Activated T-helper 1 cell treated with anti-CD3 and anti-CD28 coated beads, Interleukin-12 subunit alpha, Interleukin-12 subunit beta, Interleukin-2, Interleukin-4 antibody, amounts not matched to agents 30 ng/mL and 10 ng/mL and 1 ng/mL, durations not matched to agents 14 hours and 24 hours and 36 hours (primary cell): ENCODE measurements at places on chromosomes 7 and 10. TPM values are rescaled to one million over a fixed set of nuclear protein-coding genes. Genes with fewer than 3 reads are reported as not detected.

The FAM25G gene
- not detected in 2 replicates for total RNA-seq

The ZDHHC6 gene
- total RNA-seq = 51.9 and 52.6 TPM in 2 replicates

The GHRHR gene
- total RNA-seq = not detected in 2 replicates

The PTPN20 gene
- total RNA-seq = 0.21 TPM in 1 of 2 replicates, not detected in the other

The MBL2 gene
- total RNA-seq = not detected in 2 replicates

The ADCY1 gene
- total RNA-seq = 2.5 and 2.9 TPM in 2 replicates

The OR2A7 gene
- 1.7 and 2.1 TPM in 2 replicates for total RNA-seq

The MEOX2 gene
- total RNA-seq = not detected in 2 replicates

The IGF2BP3 gene
- 2.5 and 2.7 TPM in 2 replicates for total RNA-seq

The GDF2 gene
- total RNA-seq = not detected in 2 replicates

The TEX47 gene
- not detected in 2 replicates for total RNA-seq

The IRF5 gene
- total RNA-seq = 19.8 and 21.2 TPM in 2 replicates

The NUTM2B gene
- 0.54 and 1.5 TPM in 2 replicates for total RNA-seq

The SPDYE5 gene
- not detected in 2 replicates for total RNA-seq

The HABP2 gene
- not detected in 2 replicates for total RNA-seq

The CALCR gene
- not detected in 2 replicates for total RNA-seq
